Activated naive CD8-positive, alpha-beta T cell treated with anti-CD3 and anti-CD28 coated beads for 36 hours (primary cell): ENCODE measurements at places on chromosomes 6 and 20.
A peak's percentile ranks its signal among the peaks of the same experiment; 100 is the strongest.

- DNase-seq, result peak; percentile 24
These were observed 695.2 kb downstream of the PHF3 start for GRCh38 chr6:64330694-64331307.

- no peak for DNase-seq
These were observed 140.7 kb upstream of the MCHR2 start for GRCh38 chr6:100134703-100135102.

- DNase-seq, result no peak
These were observed 16.4 kb downstream of the SLC17A5 start for GRCh38 chr6:73637404-73637803.

GRCh38 chr20:50893620-50894019, 37.6 kb downstream of the ADNP start:
- DNase-seq, result no peak

DNA sequence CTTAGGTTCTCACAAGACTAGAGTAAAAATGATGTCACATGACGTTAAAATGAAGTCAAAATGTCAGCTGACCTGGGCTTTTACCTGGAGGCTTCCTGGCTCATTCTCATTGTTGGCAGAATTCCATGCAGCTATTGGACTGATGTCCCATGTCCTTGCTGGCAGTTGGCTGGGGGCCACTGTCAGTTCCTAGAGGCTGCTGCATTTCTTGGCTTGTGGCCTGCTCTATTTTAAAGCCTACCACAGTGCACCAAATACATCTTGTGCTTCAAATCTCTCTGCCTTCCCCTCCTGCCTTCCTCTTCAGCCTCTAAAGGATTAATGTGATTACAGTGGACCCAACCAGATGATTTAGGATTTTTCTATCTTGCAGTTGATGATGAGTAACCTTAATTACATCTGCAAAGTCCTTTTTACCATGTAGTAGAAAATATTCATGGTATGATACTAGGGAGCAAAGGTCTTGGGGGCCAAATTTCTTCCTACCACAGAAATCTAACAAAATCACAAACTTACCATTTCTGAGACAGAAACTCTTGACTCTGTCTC, 81.9 kb downstream of the FIG4 start:
- DNase-seq, result no peak

- DNase-seq, result no peak
These were observed 53.4 kb upstream of the CD93 start for GRCh38 chr20:23139524-23139923.

GRCh38 chr6:104126315-104127005, 733.3 kb downstream of the HACE1 start:
- DNase-seq, result no peak

DNA sequence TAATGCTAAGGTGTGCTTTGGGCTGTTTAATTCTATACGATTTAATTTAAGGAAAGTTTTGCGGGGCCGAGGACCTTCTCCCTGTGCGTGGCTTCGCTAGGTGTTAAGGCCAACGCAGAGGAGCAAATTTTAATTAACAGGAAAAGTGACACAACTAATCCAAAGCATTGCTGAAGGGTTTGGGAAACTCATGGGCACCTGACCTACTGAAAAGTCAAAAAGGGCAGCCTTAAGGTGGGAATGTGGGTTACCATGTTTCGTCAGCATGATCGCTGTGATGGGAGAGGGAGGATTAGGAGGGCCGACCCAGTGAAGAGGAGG, 415 bp upstream of the CUL9 start:
- no peak for DNase-seq
